Activated naive CD8-positive, alpha-beta T cell treated with anti-CD3 and anti-CD28 coated beads for 36 hours (primary cell): ENCODE measurements at places on chromosomes 6 and 20. TPM values are rescaled to one million over a fixed set of nuclear protein-coding genes. Genes with fewer than 3 reads are reported as not detected.

GRCh38 chr6:118524686-118525085, 23.4 kb upstream of the PLN start:
- H3K4me1 ChIP-seq = peaks cover 19% of the 10 kb centered on the region
- H3K4me3 ChIP-seq = no peak overlapping the region
- no peak overlapping the region for H3K27ac ChIP-seq
- DNase-seq = no peak
- no peaks in the 10 kb centered on the region for H3K27me3 ChIP-seq

Gene GSTA1
- not detected for total RNA-seq

Gene KCNK17
- not detected for total RNA-seq

Gene HLA-DQB2
- total RNA-seq = 0.54 TPM
